Putamen (tissue), 1 donor: ENCODE measurements at places on chromosomes 2 and 18.

GRCh38 chr2:160608599-160608998, 115.0 kb upstream of the RBMS1 start:
- DNase-seq, result no peak

DNA sequence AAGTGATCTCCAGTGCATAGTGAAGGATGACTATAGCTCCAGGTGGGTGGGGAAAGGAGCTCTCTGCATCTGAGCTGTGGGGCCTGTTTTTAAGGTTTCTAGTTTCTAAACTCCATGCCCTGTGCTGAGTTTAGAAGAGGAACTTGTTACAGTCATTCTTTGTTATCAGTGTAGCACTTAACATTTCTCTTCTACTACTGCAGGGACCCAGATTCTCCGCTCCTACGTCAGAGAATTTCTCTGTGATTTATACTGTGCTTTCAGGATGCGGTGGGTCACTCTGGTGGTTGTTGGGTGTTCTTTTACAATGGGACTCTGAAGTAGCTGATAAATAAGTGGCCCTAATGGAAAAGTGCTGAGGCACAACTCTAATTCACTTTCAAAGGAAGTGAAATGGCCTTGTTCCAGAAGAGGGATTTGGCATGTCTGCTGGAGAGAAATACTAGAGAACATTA, 122.0 kb downstream of the WDSUB1 start:
- no peak for DNase-seq

GRCh38 chr18:76838182-76838581, 15.8 kb downstream of the ZNF236 start:
- no peak for DNase-seq

DNA sequence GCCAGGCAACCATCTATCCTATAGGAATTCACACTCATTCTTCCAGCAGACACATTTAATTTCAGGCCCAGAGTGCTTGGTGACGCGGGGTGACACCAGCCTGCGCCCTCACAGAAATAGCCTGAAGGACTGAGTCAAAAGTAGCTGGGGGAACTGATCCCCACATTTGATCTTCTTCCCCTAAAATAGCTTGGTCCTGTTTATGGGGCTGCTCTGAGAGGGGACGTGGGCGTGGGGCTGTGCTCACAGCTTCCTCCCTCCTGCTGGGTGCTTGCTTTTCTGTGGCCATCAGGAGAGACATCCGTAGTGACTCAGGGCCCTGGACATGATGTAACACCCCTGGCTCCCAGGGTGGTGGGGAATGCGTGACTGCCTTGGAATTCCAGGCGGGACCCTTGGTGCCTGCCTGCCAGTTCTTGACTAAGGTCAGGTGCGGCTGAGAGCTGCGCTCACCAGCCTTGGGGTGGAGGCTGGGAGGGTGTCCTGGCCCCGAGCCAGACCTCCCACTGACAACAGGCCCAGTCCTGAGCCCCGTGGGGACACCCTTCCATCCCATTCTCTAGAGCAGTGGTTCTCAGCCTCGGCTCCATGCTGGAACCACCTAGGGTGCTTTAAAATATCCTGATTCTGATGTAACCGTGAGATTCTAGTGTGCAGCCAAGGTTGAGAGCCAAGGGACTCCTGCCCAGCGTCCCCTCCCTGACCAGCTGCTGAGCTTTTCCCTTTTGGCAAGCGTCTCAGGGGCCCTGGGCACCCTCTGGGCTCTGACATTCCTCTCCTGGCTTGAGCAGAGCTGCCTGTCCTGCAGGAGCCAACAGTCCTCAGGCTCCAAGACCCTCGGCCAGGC, 47.4 kb upstream of the SMAD7 start:
- no peak for DNase-seq

- no peak for DNase-seq
Observed at GRCh38 chr2:112708968-112709367, 11.9 kb upstream of the NT5DC4 start.

DNA sequence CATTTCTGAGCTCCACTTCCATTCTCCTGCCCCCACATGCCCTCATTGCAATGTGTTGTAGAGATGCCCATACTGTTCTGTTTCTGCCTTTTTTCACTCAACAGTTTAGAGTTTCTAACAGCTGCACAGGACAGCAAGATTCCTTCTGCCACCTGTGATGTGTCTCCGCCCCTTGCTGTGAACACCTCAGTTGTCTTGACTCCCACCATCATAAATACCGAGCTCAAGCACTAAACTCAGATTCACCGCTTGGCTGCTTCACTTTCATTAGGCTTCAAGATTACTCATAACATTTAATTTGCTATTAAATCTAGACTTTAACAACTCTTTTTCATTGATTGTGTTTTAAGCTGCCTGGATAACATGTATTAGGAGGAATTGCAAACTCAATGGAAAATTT, 141.0 kb downstream of the MAP2 start:
- DNase-seq, result no peak

DNA sequence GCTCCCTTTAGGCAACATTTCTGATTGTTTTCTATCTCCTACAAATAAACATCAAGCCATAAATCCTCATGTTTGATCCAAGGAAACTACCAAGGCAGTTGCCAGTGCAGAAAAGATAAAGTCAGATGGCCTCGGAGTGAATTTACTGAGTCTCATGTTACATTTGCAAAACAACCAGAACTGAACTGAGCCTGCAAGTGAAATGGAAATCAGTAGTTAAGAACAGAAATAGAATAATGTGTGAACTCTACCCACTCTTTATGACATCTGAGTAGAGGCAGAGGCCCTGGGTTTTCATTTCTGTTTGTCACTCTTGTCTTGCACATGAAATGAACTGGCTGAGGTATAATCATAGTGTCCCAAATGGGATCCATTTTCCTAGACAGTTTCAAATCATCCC, 20.4 kb upstream of the DAPL1 start:
- DNase-seq, result peak; percentile 39

DNA sequence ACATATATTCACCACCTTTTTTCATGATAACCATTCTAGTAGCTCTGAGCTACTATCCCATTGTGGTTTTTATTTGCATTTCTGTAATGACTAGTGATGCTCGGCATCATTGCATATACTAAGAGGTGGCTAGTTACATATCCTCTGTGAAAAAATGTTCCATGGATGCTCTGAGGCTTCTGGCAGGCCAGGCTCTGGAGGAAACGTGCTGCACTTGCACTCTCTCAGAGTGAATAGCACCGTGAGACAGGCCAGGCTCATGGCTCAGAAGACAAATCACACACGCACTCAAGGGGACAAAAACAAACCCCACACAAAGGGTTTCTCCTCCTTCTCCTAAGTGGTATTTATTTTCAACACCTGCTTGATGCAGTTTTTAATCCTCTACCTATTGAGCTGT, 1085.3 kb upstream of the CNTNAP5 start:
- DNase-seq, result no peak

GRCh38 chr2:7400628-7401027, 483.4 kb downstream of the RNF144A start:
- no peak for DNase-seq

DNA sequence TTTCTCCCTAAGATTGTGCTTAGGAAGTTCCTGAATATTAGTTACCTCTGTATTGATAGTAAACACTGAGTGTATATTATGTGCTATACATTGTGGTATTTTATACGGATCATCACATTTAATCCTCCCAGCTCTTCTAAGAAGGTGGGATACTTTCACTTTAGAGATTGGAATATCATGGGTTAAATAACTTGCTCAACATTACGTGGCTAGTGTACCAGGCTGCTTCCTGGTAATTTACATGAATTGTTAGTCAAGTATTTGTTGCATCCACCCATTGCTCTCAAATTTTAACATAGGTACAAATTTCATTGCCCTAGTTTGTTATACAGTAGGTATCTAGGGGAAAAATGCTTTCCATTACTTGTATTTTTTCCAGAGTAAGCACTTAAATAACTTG, 21.4 kb downstream of the FAM98A start:
- DNase-seq, result no peak

DNA sequence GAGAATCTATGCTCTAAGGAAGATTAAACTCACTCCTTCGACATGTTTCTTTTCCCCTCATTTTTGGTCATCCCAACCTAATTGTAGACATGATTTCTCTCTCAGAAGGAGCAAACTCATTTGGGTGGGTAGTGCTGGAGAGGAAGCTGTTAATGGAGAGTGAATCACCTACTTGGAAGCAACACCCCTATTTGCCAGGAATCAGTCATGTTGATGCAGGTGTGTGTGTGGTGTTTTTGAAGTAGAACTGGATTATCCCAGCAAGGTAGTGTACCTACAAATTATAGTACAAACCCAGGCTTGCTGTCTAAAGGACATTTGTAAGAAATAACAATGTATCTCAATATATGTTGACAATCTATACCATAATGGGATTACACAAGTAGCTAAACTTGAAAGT, 186.4 kb downstream of the EPHA4 start:
- DNase-seq, result no peak

GRCh38 chr18:23664674-23665073, 2.0 kb upstream of the ANKRD29 start:
- no peak for DNase-seq

DNA sequence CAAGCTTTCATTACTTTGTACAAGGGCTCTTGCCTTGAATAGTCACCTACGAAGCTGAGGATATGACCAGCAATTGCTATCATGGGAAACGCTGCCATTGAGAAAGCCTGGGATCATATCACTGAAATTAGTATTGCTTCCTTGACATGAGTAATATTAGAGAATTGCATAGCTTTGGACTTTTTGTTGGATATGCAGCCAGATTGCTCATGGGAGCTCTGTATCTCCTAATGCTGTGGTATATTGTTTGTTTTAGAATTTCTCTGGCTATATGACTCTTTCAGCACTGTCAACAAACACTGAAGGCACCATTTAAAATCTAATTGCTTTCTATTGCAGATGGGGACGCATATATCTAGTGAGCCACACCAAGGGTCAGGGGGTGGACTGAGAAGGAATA, 80.0 kb upstream of the WDSUB1 start:
- no peak for DNase-seq
